Fibroblast of lung (primary cell): ENCODE measurements at places on chromosomes 2 and 18. TPM values are rescaled to one million over a fixed set of nuclear protein-coding genes. Genes with fewer than 3 reads are reported as not detected.

DNA sequence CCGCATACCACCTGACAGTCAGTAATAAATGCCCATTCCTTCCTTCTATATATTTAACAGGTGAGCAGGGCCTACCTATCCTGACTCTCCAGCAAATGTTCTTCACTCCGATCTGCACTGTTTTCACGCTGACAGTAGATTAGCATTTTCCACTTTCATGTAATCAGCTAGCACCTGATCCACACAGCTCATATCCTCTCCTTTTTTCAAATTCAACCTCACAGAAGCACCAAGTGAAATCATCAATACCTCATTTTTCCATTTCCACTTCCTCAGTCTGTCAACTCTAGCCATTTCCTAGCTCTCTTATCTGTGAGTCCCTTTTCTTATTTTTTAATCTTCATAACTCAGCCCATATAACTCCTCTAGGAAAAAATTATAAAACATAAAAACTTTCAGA lies 402.8 kb downstream of the ZEB2 start:
- DNase-seq, result no peak

GRCh38 chr2:120384486-120385354 lies 38.8 kb downstream of the INHBB start:
- DNase-seq, result no peak

DNA sequence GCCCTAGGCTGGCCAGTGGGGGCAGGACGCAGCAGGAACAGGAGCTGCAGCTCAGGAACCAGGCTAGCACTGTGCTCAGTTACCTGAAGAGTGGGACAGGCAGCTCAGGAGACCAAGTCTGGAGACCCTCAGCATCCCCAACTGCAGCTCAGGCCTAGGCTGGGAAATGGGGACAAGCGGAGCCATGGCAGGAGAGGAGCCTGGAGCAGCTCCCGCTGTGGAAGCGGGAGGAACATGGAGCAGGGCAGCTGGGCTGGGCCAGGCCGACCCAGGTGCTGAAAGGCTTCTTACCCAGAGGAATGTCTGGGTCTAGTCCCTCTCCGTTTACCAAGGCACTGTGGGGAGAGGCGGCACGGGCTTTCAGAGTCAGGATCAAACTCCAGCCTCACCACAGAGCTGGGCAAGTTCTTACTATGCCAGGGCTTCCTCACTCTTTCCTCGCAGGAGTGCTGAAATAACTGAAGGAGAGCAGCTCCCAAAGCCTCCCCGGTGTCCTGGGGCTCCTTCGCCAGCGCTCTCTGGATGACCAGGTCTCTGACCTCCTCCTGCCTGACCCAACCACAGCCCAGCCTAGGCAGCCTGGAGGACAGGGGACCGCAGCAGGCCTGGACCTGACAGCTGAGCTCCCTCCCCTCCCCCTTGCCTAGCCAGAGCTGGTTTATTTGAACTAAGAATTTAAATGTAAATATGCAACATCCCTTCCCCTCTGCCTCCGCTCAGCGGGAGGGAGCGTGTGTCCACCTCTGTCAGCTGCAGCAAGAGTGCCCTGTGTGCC lies 247.8 kb upstream of the SIX2 start:
- peak; percentile 54 for DNase-seq

- no peak for DNase-seq
These were observed 58.4 kb upstream of the GREB1L start for GRCh38 chr18:21183670-21184069.

DNA sequence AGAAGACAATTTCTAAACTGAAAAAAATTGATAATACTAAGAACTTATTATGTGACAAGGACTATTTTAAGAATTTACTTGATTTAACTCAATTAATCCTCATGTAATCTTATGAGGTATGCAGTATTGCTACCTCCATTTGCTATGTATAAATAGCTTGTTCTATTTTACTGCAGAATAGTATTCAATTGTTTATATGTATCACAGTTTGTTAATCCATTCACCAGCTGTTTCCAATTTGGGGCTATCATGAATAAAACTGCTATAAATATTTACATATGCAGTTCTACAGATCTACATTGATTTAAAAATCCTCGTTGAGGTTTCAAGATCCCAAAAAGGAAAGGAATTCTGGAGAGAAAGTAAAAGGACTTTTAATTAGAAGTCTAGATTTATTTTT lies 54.8 kb upstream of the DOCK10 start:
- peak; percentile 77 for DNase-seq

- peak; percentile 79 for DNase-seq
These were observed 45.1 kb upstream of the ACAA2 start for GRCh38 chr18:49858309-49859020.

DNA sequence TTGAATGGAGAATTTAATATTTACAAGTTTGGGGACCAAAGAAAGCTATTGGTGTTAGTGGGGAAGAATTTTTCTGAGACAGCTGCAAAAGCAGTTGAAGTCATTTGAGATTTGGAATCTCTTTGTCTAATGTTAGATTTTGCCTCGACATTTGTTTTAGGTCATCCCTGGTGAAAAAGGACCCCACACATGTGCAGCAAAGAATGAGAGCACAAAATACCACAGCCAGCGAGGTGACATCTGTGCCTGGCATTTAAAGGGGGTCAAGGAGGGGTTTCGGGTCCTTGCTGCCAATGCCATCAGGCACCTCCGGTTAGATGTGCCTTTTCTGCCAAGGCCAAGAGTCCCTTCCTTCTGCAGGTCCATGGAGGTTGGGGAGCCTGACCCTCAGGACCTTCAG lies 173.3 kb downstream of the TRIB2 start:
- DNase-seq, result no peak

DNA sequence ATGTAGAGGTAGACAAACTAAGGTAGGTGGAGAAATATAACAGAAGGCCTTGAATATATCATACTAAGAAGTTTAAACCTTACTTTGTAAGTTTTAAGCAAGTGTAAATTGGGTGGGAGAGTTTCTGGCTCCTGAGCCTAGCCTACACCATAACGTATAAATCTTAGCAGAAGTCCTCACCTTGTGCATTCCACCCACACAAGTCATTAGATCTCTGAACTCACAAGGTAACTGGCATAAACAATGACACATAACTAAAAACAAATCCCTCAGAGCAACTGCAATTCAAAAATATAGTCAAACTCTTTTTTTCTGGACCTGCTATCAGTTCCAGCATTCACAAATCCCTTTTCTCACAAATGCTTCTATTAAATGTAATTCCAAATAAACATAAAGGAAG lies 9.4 kb downstream of the REV1 start:
- peak; percentile 41 for DNase-seq

GRCh38 chr2:45288532-45289417 lies 279.5 kb upstream of the SIX2 start:
- no peak for DNase-seq

GRCh38 chr2:106085181-106085940 lies 108.7 kb downstream of the UXS1 start:
- peak; percentile 61 for DNase-seq

DNA sequence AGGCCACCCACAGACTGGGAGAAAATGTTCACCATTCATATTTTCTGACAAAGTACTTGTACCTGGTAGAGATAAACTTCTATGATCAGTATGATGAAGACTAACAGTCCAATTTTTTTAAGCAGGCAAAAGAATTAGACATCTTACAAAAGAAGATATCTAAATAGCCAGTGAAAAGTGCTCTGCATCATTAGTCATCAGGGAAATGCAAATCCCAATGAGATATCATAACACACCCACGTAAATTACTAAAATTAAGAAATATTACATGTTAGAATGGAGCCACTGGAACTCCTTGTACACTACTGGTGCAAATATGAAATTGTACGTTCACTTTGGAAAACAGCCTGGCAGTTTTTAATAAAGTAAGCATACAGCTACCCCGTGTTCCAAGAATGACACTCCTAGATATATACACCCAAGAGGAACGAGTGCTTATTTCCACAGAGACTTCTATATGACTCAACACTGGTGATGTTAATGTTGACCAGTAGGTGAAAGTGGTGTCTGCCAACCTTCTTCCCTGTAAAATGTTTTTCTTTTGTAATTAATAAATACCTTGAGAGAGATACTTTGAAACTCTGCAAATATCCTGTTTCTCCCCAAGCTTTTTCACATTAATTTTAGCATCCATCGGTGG lies 80.3 kb downstream of the NPAS2 start:
- DNase-seq, result no peak

DNA sequence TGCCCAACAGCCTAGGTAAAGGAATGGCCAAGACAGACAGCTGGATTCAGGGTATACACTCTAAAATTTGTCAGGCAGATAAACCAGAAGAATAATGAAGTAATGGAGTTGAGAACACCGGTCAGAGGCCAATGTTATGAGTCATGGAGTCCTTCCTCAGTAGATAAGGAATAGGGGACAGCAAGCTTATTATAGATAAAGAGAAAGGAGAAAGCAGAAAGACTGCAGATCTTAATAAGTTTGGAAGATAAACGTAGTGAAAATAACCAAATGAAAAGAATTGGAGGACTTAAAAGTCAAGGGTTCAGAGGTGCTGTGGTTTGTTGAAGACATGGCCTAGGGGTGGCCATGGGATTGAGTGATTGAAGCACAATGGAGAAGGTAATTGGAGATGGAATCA lies 63.5 kb upstream of the NFE2L2 start:
- peak; percentile 62 for DNase-seq

GRCh38 chr18:23239885-23240608 lies 104.8 kb downstream of the CABLES1 start:
- no peak for DNase-seq

GRCh38 chr18:45771587-45772480 lies 47.9 kb downstream of the SLC14A1 start:
- peak; percentile 54 for DNase-seq

DNA sequence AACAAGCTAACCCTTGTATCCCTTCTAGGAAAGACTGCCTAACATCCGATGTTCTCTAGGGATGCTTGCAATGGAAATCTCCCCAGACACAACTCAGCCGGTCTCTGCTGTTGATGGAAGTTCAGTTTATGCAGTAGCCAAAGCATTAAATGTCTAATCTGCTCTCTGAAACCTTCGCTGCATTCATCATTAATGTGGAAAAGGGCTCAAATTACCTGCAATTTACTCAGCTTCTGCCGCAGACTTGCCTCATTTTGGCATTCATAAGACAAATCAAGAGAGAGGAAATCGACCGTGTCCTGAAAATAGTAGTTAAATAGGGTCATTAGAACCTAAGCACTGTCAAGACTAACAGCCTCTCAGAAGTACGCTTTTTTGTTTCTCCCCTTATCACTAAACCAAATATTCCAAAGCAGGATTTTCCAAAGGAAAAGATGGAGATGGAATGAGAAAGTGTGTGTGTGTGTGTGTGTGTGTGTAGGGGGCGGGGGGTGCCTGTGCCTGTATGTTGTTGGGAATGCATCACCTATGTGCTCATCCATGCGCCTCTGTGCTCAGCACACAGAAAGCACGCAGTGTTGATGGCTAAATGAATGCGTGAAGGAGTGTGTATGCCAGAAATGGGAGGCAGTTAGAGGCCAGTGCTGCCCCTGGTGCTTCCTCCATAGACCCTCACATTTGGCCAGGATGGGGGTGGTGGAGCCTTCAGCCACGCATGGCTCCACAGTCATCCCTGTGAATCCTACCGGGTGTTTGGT lies 7.4 kb downstream of the LCT start:
- no peak for DNase-seq

GRCh38 chr2:118122594-118123281 lies 34.5 kb downstream of the INSIG2 start:
- no peak for DNase-seq

GRCh38 chr2:190338453-190338852 lies 4.9 kb upstream of the INPP1 start:
- DNase-seq, result no peak

GREB1 gene
- total RNA-seq, result 0.51 and 2.0 TPM in 2 replicates

MYL12A gene
- total RNA-seq, result 499 and 826 TPM in 2 replicates

SNORC gene
- total RNA-seq, result 0.77 and 0.83 TPM in 2 replicates

SCG2 gene
- total RNA-seq, result 0.66 and 2.1 TPM in 2 replicates

TUBB6 gene
- total RNA-seq, result 269 and 408 TPM in 2 replicates

TTN gene
- total RNA-seq, result 0.33 and 0.51 TPM in 2 replicates

ZNF513 gene
- total RNA-seq, result 7.7 and 8.4 TPM in 2 replicates

APOB gene
- under 0.01 TPM in 2 replicates for total RNA-seq

SUMO1 gene
- total RNA-seq, result 97.3 and 107 TPM in 2 replicates
